ENCODE measurements at places on chromosomes 11 and 22.

DNA sequence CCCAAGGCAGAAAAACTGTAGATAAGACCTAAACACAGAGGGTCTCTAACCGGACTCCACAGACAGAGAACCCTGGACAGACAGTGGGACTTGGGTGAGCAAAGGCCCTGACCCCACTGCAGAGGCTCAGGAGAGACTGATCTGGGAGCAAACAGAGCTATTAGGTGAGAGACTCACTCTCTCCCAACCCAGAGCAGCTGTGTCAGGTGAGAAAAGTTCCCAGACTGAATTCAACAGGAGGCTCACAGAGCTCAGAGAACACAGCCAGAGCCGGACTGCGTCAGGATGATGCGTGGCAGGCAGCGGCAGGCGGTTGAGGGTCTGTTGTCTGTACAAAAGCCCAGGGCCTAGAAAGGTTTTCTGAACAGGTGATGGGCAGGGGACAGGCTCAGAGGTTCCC, 5.5 kb downstream of the RFPL2 start:
- no peak for DNase-seq

DNA sequence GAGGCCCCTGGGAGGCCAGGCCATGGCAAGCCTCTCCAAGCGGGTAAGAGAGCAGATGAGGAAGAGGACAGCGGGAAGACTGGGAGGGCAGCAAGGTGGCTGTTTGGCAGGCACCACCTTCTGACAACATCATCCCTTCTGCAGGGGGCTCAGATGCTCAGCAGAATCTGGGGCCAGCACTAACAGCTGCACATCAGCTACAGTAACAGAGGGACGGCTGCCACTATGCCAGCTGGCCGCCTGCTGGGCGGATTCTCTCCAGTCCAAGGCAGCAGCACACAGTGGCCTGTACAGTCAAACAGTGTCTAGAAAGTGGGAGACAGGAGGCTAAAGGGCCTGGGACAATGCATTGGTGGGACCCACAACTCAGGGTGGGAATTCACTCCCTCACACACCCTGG, 10.7 kb upstream of the TXN2 start:
- DNase-seq: no peak

DNA sequence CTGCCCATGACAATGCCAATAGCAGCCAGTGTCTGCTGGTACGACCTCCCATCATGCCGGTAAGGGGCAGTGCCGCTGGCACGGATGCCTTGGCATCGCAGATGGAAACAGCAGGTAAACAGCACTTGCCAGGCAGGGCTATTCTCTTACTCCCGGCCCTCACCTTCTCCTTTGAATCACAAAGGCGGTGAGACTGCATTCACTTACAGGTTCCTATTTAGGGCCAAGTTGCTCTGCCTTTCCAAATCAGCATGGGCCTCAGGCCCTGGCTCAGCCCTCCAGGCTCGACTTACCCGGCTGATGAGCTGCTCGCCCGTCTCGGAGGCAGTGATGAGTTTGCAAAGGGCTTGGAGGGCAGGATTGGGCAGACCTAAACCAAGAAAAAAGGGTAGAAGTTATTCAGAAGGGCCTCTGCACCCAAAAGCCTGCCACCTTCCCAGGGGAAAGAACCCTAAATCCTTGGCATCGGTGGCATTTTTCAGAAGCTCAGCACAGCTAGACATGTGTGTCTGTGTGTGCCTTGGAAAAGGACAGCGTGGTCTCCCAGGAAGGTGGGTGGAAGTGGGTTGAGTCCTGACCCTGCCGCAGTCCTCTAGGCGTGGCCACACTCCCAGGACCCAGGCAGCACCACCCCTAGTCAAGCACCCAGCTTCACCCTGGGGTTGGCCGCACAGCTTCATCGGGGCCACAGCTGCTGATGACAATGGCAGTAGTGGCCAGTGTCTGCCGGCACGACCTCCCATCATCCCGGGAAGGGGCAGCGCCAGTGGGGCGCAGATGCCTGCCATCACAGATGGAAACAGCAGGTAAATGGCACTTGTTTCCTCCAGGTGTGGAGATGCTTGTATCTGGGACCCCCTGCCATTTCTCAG, 73.5 kb upstream of the PITPNB start:
- no peak for DNase-seq

DNA sequence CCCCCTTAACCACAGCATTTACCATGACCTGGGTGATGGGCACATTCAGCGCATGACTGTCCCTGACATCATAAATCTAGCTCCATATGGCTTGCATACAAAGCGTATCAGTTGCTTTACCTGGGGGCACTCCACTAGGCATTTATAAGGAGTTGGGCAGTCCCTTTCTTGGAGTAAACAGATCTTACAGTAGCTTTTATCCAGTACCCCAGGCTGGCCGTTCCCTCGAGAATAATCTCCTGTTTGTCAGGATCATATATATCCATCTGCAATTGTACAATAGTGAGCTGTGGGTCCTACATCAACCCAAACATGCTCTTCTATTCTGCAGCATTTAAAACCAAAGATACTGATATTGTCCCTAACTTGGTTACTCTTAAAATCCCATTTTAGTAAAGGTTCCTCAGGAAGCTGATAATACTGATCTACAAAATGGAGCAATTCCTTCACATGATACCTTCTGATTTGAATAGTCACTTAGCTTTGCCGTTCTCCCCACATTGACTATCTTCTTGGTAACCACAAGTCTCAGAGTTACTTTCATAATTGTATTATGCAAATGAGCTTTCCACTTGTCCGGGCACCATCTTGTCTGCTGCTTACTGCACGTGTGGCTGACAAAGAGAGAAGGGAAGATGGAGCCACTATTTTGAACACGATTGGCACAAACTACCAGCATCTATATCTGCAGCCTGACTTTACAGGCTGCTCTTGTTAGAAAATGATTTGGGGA, 205.0 kb downstream of the CWF19L2 start:
- DNase-seq: no peak

- no peak for DNase-seq
Measured at GRCh38 chr11:125397421-125397820, 98.6 kb downstream of the FEZ1 start.

- DNase-seq: no peak
Measured at GRCh38 chr22:30397656-30398635, 1.1 kb downstream of the SEC14L2 start.

- DNase-seq: no peak
Measured at GRCh38 chr11:92540096-92540495, 315.5 kb downstream of the FAT3 start.

- no peak for DNase-seq
Measured at GRCh38 chr11:35087648-35088047, 51.3 kb upstream of the CD44 start.

GRCh38 chr11:113289431-113290187, 24.8 kb upstream of the TTC12 start:
- peak; percentile 69 for DNase-seq

GRCh38 chr11:35126879-35127581, 11.9 kb upstream of the CD44 start:
- no peak for DNase-seq

DNA sequence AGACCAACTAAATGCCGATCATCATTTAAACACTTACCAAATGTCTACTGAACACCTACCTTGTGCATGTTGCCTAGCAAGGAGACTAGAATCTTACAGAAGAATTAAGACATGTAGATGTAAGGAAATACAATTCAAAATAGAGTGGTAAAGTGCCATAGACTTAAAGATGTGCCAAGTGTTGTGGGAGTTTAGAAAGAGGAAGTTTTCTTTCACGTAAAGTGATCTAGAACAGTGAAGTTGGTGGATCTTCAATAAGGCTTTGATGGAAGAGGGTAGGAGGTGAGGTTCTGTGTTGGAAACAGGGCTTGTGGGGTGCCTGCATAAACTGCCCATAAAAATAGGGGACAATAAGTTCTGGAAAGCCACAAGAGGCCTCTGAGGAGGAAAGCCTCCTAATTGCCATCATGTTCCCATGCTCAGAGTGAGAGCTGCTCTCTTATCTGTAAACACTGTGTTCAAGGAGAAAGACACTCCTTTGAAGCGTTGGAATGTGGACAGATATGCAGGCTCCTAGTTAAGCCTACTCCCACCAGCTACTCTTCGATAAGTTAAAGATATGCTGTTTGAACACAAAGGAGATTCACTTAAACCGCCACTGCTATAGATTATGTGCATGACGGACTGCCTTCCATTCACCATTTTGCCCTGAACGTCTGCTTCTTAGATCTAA, 66.7 kb downstream of the HSD17B12 start:
- no peak for DNase-seq

GRCh38 chr22:23001463-23001862, 68.9 kb upstream of the GNAZ start:
- no peak for DNase-seq

- DNase-seq: no peak
Measured at GRCh38 chr22:45908961-45909360, 68.0 kb downstream of the WNT7B start.

DNA sequence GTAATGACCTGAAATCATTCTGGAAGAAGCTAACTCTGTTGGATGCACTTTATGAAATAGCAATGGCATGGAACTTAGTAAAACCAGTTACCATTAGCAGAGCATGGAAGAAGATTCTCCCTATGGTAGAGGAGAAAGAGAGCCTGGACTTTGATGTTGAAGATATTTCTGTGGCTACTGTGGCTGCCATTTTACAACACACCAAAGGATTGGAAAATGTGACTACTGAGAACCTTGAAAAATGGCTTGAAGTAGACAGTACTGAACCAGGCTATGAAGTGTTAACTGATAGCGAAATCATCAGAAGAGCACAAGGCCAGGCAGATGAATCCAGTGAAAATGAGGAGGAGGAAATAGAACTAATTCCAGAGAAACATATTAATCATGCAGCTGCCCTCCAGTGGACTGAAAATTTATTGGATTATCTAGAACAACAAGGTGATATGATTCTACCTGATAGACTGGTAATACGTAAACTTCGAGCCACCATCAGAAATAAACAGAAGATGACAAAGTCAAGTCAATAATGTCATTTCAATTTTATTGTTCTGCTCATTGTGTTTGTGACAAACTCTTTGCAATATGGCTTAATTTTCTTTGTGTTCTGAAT, 2.0 kb downstream of the JRKL start:
- DNase-seq: no peak

DNA sequence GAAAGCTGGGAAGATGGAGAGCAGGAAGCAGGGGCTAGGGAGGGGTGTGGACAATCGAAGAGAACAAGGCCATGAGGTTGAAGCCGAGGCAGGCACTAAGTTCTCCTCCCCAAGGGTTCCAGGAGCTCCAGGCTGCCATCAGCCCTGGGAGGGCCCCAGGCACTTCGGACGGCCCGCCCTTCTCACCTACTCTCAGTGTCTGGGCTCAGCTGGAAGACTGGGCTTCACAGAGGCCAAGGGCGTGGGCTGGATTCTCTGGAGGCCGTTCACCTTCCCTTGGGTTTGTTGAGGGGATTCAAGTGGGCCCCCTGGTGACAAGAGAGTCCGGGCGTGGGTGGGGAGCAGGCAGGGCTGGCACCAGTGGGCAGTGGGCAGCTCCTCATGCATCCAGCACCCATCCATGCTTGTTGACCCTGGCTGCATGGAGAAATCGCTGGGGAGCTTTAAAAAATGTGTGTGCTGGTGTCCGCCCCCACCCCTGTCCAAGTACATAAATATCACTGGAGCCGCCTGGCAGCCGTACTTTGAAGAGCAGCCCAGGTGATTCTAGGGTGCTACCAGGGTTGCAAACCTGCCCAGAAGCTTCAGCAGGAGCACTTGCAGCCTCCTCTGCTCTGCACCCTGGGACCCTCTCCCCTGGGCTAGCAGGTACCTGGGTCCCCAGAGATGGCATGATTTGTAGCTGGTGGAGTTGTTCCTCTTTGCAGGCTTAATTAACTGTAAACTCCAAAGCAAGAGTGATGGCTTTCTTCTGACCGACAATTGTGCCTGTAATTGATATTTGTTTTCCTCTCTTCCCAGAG, 74.3 kb downstream of the RTL6 start:
- DNase-seq: no peak

- DNase-seq: no peak
Measured at GRCh38 chr22:47325249-47325648, 562.8 kb downstream of the TBC1D22A start.

DNA sequence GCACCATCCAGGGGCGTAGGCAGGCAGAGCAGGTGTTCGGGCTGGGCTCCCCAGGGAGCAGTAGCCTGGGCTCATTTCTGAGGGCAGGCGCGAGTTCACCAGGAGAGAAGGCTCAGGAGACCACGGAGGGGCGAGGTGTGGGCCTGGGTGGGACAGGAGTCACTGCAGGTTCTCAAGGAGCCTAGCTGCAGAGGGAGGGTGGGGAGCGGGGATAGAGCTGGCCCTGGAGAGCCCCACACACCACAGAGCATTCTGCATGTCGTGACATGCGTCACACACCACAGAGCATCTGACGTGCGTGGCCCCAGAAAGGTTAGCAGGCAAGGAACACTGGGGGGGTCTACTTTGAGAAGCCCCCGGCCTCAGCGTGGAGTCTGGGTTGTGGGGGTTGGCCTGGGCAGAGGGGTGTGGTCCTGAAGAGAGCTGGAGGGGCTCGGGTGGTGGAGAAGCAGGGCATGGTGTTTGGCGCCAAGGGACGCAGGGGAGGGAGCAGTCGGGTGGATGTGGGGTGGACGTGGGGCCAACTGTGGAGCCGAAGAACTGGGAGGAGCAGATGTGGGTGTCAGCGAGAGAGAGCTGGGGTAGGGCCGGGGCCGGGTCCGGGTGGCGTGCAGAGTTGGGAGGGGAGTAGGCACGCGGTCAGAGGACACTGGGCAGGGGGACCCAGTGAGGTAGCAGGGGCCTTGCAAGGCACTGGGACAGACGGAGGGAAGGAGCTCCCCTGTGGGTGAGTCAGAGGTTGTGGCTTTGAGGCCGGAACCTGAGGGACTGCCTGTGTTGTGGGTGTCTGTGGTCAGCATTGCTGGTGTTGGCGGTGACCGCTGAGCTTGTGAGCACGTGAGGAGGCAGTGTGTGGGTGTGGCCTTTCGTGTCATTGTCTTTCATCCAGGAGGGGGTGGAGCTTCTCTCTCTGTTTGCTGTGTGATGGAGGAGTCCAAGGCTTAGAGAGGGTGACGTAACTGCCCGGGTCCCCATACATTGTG, 25.5 kb downstream of the CTTN start:
- no peak for DNase-seq

GRCh38 chr11:92224407-92225124, at the start of gene FAT3:
Gene FAT3 (plus strand): TSS chr11:92224818. CDS start chr11:92352113, 127,295 bp downstream.
- DNase-seq: no peak

GRCh38 chr22:26883393-26883792, 226.0 kb downstream of the MIAT start:
- DNase-seq: no peak

GRCh38 chr22:48431014-48431413, 1396.7 kb downstream of the BRD1 start:
- DNase-seq: no peak

GRCh38 chr11:117295438-117296137, 4.4 kb downstream of the BACE1-AS start:
- no peak for DNase-seq

DNA sequence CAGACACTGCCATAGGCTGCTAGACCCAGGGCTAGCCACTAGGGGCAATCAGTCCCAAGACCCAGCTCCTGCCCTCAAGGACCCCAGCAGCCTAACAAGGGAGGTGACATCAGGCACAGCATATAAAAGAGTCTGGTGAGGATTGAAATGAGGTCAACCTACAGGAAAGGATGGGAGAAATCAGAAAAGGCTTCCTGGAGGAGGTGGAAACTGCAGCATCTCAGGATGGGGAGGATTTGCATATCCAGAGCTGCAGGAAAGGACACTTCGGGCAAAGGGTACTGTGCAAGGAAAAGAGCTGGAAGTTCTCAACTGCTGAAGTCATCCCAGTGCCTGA, 2.9 kb upstream of the ARFGAP2 start:
- DNase-seq: peak; percentile 93

- DNase-seq: no peak
Measured at GRCh38 chr11:26359055-26359454, 27.1 kb downstream of the ANO3 start.

Data from 8988T (cell line).